HFFc6 (cell line): ENCODE measurements at places on chromosomes 16 and 17.

GRCh38 chr17:2710803-2711607 is 559 bp downstream of the CLUH start:
- H3K4me3 ChIP-seq = peak overlapping the region; percentile 91
- H3K27ac ChIP-seq = peak overlapping the region; percentile 69
- no peak for DNase-seq
- peaks cover 3% of the 10 kb centered on the region for H3K27me3 ChIP-seq
- H3K4me1 ChIP-seq = peaks cover 27% of the 10 kb centered on the region

GRCh38 chr17:9928601-9929333 is 23.7 kb upstream of the RCVRN start:
- peaks cover 5% of the 10 kb centered on the region for H3K27me3 ChIP-seq
- H3K36me3 ChIP-seq = no peaks in the 10 kb centered on the region
- no peak overlapping the region for H3K27ac ChIP-seq
- peak; percentile 74 for DNase-seq

DNA sequence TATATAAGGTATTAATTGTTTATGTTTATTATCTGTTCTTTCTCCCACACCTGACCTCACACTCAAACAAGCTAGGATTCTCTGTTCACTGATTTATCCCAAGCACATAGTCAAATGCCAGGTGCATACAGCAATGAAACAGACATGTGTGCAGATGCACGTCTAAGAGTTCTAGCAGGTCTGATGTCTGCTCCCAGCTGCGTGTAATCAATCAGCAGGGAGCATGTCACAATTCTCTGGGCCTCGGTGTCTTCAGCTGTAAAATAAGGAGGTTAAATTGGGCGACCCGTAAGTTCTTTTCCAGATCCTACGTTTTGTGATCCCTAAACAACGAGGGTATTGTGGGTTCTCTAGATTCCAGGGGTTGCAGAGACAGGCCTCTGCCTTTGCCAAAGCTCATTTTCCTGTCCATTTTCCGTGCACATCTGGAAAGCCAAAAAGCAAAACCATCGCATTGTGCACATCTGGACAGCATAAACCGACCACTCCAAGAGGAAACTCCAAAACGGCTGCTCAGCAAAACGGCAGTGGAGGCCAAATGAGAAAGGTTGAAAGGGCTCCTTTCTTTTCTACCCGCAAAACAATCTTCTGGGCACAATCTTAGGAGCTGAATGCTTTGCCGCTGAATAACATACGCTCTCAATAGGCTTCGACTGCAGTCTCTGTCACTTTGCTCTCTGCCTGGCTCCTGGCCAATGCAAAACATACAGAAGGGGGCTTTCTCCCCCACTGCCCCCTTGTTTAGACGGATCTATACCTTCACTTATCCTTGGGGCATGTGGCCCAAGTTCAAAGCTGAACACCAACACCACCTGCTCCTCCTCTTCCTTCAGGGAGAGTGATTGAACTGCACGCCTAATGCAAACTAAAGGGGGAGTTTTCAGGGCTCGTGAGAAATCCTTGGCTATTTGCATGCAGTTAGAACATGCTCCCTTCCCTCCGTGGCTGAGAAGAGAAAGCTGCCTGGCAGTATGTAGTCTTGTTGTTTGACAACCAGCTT is 426.3 kb downstream of the SLC39A11 start:
- H3K27me3 ChIP-seq = peaks cover 3% of the 10 kb centered on the region; the same call in 1 of the 2 replicates
- DNase-seq = no peak
- H3K27ac ChIP-seq = no peak overlapping the region

- H3K4me3 ChIP-seq = no peak overlapping the region
- peaks cover 8% of the 10 kb centered on the region for H3K27me3 ChIP-seq
- no peak overlapping the region for H3K27ac ChIP-seq
- no peaks in the 10 kb centered on the region for H3K36me3 ChIP-seq
- DNase-seq = no peak
Observed at GRCh38 chr16:8721336-8722024, 47.1 kb downstream of the ABAT start.
